NCI-H2081 treated with DMSO at 0.1 percent for 48 hours (cell line): ENCODE measurements at places on chromosomes 7 and 10.

GRCh38 chr10:132316133-132316532 is 8.4 kb upstream of the STK32C start:
- no peak for DNase-seq

GRCh38 chr7:144842377-144842851 is 6.6 kb upstream of the TPK1 start:
- DNase-seq: no peak

DNA sequence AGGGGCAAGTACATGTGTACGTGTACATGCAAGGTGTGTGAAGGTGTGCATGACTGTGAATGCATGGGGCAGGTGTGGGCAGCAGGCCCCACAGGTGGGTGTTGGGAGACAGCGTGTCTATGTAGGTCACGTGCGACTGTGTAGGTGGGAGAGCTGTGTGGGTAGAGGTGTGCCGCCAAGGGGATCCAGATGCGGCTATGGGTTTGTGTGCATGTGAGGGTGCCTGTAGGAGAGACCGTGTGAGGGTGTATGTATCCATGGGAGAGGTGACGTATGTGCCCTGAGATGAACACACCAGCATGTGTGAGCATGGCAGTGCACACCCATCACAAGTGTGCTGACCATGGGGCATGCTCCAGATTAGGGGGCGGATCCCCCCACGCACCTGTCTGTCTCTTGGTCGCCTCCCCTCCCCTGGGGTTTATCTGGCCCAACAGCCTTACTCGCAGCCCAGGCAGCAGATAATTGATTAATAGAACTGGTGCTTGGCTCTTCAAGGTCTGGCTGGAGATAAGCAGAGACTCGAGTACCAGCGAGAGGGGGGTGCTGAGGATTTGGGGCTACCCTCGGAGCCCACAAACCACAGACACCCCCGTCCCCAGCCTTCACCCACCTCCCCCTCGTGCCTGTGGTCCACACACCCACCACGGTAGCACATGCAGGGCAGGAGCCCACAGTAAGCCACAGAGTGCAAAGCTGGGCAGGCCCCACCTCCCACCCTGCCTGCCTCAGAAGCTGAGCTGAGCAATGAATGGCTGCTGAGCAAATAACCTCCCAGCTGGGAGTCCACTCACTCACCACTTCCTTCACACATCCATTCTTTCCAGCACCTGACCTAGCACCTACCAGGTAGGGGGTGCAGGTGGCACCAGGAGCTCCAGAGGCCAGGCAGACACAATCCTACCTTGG is 41.4 kb upstream of the ZMIZ1 start:
- no peak for DNase-seq

DNA sequence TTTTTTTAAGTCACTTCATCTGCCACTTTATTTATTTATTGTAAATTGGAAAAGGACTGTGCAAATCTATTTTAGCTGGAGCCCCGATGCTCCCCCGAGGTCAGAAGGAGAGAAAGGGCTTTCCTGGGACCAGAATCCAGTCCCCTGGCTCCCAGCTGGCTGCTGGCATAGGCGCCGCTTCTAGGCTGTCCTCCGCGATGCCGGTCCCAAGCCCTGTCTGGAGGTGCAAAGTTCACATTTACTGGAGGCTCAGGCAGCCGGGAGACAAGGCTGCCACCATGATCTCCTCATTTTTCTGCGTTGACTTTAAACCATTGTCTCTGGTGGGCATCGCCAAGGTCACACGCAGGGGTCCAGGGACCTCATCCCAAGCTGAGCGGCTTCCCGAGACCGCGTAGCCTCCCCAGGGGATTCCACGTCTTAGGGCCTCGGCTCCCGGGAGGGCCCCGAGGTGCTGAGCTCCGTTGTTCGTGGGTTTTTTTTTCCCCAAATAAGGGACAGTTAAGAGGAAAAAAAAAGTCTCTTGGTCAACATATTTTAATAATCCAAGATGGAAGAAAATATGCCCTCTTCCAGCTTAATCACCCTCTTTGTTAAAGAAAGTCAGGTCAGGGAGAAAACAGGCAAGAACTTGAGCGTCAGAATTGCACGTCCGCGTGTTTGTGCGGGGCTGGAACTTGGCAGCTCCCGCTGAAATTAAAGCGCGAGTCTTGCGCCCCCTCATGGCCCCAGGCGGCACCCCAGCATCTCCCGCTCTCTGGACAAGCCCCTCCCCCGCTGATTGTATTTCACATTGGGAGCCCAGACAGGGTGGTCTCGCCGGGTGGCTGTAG is 11.9 kb downstream of the RGR start:
- no peak for DNase-seq

- no peak for DNase-seq
Observed at GRCh38 chr7:21462081-21462480, 34.2 kb downstream of the SP4 start.

- no peak for DNase-seq
Observed at GRCh38 chr10:13953371-13953770, 366.6 kb downstream of the PRPF18 start.

- DNase-seq: no peak
Observed at GRCh38 chr7:138556771-138557484, 96.9 kb downstream of the TRIM24 start.

GRCh38 chr7:148698397-148699023 is at the start of gene CUL1:
Gene CUL1, plus strand, starts transcription at chr7:148698903. Its CDS starts 31,220 bp downstream, at chr7:148730123.
- DNase-seq: no peak

GRCh38 chr7:56105508-56105907 is 768 bp downstream of the CHCHD2 start:
- DNase-seq: no peak

GRCh38 chr7:70132852-70133690 is 534.8 kb downstream of the AUTS2 start:
- DNase-seq: no peak

DNA sequence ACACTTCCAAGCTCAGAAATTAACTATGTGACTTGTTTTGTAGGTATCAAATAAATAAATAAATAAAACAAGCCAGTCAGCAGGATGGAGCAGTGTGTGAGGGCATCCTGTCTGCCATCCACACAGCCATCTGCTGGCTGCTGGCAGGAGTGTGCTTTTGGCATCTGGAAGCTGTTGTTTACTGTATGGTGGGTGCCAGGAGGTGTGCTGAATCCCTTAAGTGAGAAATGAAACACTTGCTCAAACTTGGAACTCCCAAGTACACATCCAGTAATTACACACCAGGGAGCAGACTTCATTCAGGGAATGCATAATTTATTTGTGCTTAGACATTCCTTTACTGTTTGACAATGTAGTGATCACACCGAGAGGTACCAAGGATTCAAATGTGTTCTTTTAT is 16.9 kb upstream of the TAX1BP1 start:
- no peak for DNase-seq

DNA sequence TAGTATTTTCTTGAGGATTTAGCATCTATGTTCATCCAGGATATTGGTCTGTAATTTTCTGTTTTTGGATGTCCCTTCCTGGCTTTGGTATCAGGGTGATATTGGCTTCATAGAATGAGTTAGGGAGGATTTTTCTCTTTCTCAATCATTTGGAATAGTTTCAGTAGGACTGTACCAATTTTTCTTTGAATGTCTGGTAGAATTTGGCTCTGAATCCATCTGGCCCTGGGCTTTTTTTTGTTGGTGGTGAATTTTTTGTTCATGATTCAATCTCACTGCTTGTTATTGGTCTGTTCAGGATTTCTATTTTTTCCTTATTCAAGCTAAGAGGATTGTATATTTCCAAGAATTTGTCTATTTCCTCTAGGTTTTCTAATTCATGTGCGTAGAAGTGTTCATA is 192.7 kb downstream of the KIF20B start:
- no peak for DNase-seq

GRCh38 chr10:30556189-30556588 is 73.4 kb downstream of the LYZL2 start:
- DNase-seq: no peak

GRCh38 chr10:37534166-37534565 is 323.2 kb downstream of the ZNF248 start:
- DNase-seq: no peak

DNA sequence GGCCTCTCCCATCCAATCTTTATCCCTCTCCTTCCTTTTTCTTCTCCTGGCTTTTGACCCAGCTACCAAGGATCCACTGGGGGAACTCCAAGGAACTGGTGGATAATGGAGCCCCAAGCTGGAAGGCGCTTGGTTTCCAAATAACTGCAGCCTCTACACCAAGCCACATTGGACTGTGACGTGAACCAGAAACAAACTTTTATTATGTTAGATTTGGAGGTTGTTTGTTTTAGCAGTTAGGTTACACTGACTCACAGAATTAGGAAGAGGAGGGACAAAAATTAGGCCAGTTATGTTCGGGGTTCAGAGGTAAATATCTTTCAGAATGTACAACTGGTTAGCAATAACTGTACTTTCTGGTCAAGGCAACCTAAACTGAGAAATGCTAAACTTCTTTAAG is 21.3 kb upstream of the ANK3 start:
- DNase-seq: no peak

- DNase-seq: no peak
Observed at GRCh38 chr7:150570556-150571465, 3.6 kb downstream of the GIMAP4 start.

GRCh38 chr10:62811159-62811875 is 4.8 kb downstream of the EGR2 start:
- DNase-seq: no peak

GRCh38 chr10:63630931-63631680 is 109.9 kb downstream of the REEP3 start:
- peak; percentile 13 for DNase-seq

- no peak for DNase-seq
Observed at GRCh38 chr10:80529604-80530003, 8.1 kb upstream of the SH2D4B start.

DNA sequence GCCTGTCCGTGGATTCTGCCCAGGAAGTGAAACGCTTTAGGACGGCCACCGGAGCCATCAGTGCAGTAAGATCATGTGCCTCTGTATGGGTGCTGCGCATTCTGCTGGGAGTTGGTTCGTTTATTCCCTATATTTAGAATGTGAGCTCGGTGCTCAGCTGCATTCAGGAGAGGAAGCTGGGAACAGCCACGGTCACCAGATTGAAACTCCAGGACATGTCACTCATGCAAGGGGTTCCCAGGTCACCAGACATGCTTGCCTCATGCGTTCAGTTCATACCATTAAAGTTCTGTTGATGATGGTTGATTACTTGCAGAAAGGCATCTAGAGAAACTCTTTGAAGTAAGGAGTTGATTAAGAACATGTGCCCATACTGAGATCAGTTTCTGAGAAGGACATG is 78.1 kb downstream of the TRRAP start:
- DNase-seq: no peak

DNA sequence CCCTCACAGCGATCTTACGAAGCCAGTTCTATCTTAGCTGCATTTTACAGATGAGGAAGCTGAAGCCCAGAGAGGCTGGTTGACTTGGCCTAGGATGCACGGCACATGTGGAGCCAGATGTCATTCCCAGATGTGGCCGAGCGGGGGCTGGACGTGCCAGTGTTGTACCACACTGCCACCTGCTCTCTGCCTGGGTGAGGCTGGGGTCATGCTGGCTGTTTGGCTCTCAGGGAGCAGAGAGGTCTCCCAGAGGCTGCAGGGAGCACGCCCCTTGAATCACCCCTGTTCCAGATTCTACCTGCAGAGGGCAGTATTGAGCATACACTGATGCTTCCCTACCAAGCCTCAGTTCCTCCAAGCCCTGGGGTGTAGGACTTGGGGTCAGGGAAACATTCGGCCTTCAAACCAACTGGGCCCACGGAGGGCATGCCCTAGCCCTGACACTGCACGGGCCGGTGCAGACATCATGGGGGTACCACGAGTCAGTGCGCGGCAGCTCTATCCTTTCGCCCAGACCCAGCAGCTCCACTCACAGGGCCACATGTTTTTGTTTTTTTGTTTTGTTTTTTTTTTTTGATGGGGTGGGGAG is 3.8 kb upstream of the GTF2IRD1 start:
- no peak for DNase-seq

DNA sequence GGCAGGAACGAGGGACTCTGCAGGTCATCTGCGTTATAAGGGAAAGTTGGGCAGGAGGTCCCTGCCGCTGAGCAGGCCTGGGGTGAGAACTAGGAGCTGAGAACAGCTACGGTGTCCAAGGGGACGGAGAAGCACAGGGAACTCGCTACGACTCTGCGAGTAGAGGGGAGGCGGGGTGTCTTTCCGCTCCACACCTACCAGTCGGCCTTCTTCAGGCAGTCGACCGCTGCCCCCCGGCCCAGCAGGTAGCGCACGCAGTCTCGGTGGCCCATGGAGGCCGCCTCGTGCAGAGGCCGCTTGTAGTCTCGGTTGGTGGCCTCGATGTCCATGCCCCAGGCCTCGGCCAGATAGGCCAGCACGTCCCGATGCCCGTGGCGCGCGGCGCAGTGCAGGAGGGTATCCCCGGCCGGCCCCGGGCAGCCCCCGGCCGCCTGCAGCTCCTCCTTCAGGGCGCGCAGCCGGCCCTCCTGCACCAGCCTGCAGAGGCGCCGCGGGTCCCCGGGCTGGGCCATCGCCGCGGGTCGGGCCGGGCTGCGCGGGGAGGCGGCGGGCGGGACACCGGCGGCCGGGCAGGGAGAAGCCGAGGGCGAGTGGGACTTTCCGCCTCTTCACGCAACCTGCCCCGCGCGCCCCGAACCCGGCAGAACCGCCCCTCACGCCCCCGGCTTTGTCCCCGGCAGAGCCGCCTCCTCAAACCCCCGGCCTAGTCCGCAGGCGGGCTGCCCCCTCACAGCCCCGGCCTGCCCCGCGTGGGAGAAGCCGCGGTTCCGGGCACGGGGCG is 660 bp downstream of the ANKRD16 start:
- no peak for DNase-seq

GRCh38 chr7:151274936-151275812 is 26.7 kb upstream of the SMARCD3 start:
- no peak for DNase-seq

- DNase-seq: no peak
Observed at GRCh38 chr10:63267414-63268148, 134.5 kb downstream of the NRBF2 start.

DNA sequence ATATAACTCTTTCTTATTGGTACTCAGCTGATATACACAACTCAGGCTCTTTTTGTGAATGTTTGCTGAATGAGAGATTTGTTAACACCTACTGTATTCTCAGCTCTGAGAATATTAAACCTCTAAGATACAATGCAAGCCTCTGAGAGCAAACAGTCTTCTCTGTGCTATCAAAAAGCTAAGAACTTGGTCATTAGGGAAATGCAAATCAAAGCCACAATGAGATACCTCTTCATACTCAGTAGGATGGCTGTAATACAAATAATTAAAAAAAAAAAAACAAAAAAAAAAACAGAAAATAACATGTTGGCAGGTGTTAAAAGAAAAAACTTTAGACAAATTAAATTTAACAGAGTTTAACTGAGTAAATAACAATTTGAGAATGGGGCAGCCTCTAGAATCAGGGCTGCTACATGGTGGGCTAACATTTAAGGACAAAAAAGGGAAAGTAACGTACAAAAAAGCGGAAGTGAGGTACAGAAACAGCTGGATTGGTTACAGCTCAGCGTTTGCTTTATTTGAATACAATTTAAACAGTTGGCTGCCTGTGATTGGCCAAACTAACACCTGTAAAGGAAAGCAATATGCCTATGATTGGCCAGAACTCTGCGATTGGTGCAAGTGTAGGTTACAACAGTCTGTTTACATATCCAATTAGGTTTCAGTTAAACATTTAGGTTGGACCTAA is 14.8 kb upstream of the MTURN start:
- DNase-seq: no peak

DNA sequence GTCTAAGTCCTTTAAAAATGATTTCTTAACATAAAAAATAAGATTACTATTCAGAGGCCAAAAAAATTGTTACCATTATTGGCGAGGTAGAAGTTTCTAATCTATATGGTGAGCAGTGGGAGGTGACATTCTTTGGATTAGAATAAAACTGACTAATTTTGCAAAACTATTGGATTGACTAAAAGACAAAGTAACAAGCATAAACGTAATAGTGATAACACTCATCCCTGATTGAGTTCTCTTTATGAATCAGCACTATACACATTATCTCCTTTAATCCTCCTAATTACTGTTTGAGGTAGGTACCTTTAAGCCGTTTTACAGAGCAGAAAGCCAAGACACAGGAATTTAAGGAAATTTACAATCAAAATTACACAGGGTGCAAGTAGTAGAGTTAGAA is 139.2 kb upstream of the NRP1 start:
- DNase-seq: no peak
